ENCODE measurements at places on chromosomes 12 and 14.

- no peak for DNase-seq
Observed at GRCh38 chr12:117522559-117522958, 161.1 kb upstream of the NOS1 start.

DNA sequence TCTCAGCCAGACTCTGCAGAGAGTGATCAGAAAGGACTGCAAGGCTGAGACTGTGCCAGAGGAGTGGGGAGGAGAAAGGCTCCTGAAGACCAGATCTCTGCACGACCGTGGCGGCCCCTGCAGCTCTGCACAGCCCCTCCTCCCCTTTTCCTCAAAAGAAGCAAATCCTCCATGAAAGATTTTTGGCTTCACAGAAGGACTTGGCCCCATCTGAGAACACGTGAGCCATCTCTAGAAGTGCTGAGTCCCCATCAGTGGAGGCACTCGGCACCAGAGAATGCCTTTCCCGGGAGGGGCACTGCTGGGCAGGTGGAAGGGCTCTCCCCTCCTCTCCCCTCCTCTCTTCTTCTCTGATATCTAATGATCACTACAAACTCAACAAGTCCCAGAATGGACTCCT is 6.8 kb downstream of the FIGNL2 start:
- no peak for DNase-seq

- no peak for DNase-seq
Observed at GRCh38 chr14:104096751-104097700, 11.5 kb downstream of the ASPG start.

GRCh38 chr12:26416550-26416949 is 221.2 kb downstream of the SSPN start:
- no peak for DNase-seq

DNA sequence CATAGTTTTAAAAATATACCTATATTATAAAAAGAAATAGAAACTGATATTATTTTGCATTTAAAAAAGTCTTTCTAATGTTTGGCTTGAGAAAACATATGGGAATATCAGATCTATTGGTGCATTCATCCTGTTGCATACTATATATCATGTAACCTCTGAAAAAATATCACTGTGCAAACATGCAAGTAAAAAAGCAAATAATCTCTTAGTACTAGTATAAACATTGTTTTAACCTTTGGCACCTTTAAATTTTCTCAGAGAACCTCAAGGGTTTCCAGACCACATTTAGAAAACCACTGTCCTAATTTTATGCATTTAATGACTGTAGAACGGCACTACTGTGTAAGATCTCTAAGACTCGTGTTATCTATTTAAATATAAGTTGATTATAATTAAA is 416.8 kb downstream of the LRFN5 start:
- no peak for DNase-seq

- no peak for DNase-seq
Observed at GRCh38 chr14:91899213-91899612, 31.9 kb upstream of the TC2N start.

DNA sequence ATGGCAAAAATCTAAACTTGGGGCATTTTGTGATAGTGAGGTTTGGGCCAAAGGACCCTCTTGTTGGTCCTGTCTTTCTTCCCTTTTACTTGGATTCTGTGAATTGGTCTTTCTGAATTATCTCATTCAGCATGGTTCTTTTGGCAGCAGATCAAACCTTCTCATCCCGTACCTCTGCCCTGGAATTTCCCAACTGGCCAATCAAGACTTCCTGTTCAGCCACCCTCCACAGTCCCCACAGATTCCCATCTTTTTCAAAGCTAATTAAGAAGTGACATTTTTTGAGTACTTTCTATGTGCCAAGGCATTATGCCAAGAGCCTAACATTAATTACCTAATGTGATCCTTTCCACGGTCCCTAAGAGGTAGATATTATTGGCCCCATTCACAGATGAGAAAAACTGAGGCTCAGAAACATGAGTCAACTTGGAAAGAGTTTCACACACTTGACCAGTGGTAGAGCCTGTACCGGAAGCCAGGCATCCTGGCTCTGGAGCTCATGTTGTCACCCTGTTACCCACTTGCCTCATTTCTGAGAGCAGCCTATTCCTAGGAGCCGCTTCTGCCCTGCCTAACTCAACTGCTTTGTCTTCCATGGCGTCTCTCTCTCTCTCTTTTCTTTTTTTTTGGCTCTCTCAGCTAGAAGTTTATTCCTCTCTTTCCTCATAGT is 135.9 kb downstream of the C12orf75 start:
- DNase-seq, result no peak

- no peak for DNase-seq
Observed at GRCh38 chr14:30869551-30870155, 4.7 kb upstream of the COCH start.

- DNase-seq, result no peak
Observed at GRCh38 chr14:92819011-92819597, 25.0 kb downstream of the GOLGA5 start.

GRCh38 chr12:130832561-130833209 is 6.4 kb downstream of the STX2 start:
- no peak for DNase-seq

- no peak for DNase-seq
Observed at GRCh38 chr12:113348849-113349536, 9.4 kb upstream of the PLBD2 start.

DNA sequence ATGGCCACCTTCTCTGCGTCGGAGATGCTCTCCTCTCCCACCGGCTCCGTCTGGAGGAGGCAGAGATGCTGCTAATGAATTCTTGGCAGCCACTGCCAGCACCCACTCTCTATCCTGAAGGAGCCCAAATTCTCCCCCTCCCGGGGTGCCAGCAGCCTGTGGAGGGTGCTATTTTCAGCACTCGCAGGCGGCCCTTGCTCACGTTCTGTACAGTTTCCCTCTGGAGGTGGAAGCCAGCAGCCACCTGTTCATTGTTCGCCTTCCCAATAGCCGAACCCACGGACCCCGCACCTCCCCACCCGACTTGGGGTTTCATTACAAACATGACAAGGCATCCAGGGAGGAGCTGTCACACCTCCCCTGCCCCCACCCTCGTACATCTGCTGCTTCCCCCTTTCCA is 27.8 kb downstream of the SNRNP35 start:
- DNase-seq, result no peak

DNA sequence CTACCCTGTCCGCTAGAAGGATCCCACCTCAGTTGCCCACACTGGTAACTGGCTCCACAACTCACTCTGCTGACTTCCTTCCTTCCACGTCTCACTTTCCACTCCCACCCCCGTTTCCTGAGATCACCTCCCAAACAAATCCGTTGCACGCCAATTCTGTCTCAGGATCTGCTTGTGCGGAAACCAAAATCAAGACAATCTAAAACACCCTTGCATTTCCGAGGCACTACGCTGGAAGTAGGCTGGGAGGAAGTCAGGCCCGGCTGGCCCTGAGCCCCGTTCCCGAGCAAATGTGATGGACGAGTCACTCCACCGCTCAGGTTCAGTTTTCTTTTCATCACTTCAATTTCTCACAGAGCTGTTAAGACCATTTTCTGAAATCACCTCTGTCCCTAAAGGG is 23.1 kb downstream of the ABCB9 start:
- DNase-seq, result no peak

GRCh38 chr12:118741194-118741593 is 240.1 kb upstream of the SRRM4 start:
- no peak for DNase-seq

GRCh38 chr12:49662998-49663843 is 39.9 kb downstream of the PRPF40B start:
- DNase-seq, result peak; percentile 72

DNA sequence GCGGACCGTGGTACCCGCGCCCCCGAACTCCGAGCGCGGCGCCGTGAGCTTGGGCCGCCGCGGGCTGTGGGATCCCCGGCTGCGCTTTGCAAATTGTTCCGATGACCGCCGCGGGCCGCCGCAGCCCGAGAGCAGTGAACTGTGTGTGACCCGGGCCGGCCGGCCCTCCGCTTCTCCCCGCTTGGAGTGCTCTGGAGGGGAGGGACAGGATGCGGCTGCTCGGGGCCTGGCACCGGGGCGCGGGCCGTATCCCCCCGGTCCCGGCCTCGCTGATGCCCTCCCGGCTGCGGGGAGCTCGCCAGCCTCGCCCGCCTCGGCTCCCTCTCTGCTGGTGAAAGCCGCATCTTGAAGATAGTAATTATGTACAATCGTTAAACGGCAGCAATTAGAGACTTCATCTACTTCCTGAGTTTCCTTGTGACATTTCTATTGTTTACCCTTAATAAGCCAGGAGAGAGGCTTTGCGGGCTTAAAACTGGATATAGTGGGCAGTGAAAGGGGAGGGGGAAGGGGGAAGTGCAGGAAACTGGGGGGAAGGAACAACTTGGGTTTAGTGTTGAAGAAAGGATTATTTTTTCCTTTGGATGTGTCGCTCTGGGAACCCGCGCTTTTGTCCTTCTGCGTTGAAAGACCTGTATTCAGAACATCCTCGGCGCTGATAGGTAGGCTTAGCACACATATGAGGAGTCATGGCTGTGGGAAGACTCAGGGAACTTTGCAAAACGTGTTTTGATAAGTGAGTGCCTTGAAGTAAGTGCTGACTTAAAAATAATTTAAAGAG is 1.2 kb downstream of the PELI2 start:
- peak; percentile 49 for DNase-seq

DNA sequence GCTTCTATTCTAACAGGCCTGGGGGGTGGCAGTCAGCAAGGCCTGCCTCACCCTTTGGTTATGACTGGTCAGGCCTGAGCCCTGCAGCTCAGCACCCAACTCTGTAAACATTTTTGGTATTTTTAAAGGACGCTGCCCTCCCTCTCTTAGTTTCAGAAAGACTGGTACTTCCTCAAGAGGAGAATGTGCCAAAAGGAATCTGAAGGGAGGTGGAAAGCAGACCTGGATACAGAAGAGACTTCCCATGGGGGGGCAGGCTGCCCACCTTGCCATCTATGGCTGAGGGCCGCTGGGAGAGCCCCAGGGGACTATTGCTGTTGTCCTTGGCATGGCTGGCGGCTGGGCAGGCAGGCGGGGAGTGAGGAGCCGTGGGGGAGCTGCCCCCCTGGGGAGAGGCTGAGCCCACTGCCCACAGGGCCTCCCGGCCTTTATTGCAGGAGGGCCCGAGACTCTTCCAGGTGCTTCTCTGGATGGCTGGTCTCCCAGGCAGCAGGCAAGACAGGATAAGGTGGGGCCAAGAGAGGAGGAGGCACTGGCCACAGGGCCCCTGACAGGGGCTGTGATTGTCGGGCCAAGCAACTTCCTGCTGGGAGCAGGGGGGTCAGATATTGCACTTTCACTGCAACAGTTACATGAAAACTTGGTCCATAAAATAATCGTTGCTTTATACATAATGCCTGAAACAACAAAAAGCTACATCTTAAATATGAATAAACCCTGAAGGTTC is 3.5 kb downstream of the ARL6IP4 start:
- no peak for DNase-seq

- DNase-seq, result no peak
Observed at GRCh38 chr12:91001306-91001705, 3.5 kb downstream of the EPYC start.

GRCh38 chr12:66549050-66549389 is 129.9 kb downstream of the GRIP1 start:
- no peak for DNase-seq

DNA sequence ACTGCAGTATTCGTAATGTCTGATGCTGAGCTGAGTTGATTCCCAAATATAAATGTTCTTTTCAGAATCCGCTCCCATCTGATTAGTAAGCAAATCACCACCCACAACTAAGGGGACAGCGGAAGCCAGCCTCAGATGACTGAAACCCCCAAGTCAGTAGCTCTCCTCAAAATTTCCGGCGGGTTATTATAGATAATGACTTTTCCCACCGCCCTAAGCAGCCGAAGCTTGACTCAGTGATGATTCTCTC is 469 bp upstream of the LRFN5 start:
- peak; percentile 2 for DNase-seq

DNA sequence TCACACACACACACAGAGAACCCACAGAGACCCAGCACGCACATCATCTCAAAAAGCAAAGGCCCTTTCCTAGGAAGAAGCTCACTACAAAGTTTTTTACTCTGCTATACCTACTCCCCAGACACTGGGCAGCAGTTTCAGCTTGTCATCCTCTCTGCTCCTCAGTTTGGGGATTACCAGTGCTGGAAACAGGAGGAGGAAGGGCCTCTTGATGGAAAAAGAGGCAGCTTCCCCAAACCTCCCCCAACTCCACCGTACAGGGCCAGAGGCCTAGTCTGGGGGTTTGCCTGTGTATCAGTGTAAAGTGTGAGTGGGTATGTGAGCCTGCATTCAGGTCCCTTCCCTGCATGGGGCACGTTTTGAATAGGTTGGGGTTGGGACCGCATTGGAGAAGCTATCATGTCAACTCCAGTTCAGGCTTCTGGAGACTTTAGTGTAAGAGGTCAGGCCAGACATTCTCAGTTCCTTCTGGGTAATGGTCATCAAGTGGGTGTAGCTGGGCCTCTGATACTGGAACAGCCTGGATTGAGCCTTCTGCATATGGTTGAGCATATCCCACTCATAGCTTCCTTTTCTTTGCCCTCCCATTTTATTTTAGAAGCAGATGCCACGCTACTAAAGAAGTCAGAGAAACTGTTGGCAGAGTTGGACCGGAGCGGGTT is 1.2 kb downstream of the REM2 start:
- DNase-seq, result no peak

DNA sequence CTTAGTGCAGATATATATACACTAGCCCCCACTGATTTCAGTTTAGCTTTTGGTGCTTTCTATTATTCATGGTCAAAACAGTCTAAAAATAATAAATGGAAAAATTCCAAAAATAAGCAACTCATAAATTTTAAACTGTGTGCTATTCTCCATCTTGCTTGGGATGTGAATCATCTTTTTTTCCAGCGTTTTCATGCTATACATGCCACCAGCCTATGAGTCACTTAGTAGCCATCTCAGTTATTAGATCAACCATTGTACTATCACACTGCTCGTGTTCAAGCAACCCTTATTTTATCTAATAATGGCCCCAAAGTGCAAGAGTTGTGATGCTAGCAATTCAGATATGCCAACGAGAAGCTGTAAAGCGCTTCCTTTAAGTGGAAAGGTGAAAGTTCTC is 73.9 kb upstream of the KRR1 start:
- no peak for DNase-seq

- DNase-seq, result no peak
Observed at GRCh38 chr12:54392485-54393206, 8.1 kb upstream of the ZNF385A start.

GRCh38 chr12:69684466-69684865 is 14.6 kb downstream of the BEST3 start:
- no peak for DNase-seq

GRCh38 chr14:89339158-89339557 is 77.9 kb downstream of the FOXN3 start:
- DNase-seq, result no peak

- no peak for DNase-seq
Observed at GRCh38 chr12:132689227-132689626, 1.8 kb downstream of the PXMP2 start.
